Inflammatory macrophage (primary cell): ENCODE measurements at places on chromosomes 7 and 10.

GRCh38 chr7:66265566-66265965 lies 60.4 kb downstream of the TPST1 start:
- DNase-seq, result no peak

GRCh38 chr10:93006435-93007039 lies 54.1 kb upstream of the CYP26C1 start:
- no peak for DNase-seq

GRCh38 chr10:72334825-72335393 lies 19.8 kb downstream of the DNAJB12 start:
- peak; percentile 75 for DNase-seq

GRCh38 chr10:49602380-49603023 lies 7.6 kb upstream of the SLC18A3 start:
- no peak for DNase-seq

DNA sequence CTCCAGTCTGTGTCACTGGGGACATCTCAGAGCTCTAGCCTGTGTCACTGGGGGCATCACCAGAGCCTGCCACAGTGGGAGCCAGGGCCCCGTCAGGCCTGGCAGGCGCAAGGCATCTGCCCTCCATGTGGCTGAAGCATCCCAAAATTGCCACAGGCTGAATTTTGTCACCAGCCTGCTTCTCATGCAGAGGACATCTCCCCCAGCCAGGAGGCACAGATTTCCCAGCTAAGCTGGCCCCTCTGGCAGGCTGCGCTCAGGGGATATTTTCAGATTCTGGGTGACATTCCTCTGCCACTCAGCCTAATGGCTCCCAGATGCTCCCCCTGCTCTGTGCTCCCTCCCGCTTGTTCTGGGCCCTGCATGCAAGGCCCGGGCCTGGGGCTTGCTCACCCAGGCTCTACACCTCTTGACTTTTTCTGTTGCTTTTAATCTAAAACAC lies 64.6 kb downstream of the COL13A1 start:
- no peak for DNase-seq

GRCh38 chr7:105878746-105879605 lies 2.6 kb upstream of the ATXN7L1 start:
- DNase-seq, result no peak
